ENCODE measurements at places on chromosomes 1 and 21. TPM values are rescaled to one million over a fixed set of nuclear protein-coding genes. Genes with fewer than 3 reads are reported as not detected.

DNA sequence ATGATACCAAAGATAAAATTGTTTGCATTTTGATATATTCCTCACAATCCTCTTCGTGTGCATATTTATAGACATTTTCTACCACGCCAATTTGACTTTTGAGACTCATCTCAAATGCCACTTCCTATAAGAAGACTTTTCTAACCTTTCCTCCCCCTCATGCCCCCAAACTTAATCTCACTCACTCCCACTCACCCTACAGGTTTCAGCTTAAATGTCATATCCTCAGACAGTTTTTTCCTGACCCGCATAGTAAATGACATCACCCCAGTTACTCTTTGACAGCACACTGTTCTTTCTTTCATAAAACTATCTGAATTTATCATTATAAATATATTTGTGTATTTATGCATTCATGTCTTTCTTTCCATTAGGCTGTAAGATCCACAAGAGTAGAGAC lies 29.6 kb upstream of the RGS8 start:
- no peak for DNase-seq

DNA sequence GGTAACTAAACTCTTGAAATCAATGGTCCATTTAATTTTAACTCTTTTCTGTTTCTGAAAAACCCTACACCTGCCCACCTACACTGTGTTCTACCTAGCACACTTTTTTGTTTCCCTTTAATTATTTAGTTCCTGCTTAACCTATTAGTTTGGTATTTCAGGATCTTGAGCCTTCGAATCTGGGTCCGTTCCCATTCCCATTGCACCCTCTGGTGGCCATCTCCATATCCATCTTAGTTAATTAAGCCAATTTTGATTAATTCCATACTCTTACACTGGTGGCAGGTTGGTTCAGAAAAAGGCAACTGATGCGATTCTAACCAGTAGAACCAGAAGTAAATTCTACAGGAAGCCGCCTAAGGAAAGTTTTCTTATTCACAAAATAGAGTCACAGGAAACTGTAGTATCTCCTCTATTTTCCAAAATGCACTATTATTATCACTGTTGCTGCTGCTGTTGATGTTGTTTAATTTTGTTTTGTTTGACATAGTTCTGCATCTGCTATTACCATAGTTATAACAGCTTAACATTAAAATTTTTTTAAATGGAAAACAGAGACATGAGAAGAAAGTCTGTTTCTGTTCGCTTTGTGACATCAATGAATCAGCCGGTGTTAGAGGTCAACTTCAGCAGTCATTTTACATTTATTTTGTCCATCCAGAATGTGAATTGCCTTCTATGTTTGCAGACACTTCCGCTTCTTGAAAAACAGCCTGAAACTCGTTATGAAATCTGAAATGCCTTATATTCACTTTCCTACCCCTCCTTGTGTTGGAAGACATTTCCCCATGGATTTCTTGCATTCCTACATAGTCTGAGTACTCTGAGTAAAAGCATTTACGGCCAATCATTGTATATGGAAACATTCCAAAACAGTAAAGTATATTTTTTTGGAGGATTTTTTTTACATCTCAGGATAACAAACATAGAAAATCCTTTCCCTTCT lies 115.5 kb upstream of the NCAM2 start:
- DNase-seq = no peak

GRCh38 chr1:48033495-48034045 lies 36.4 kb upstream of the TRABD2B start:
- DNase-seq = no peak

DNA sequence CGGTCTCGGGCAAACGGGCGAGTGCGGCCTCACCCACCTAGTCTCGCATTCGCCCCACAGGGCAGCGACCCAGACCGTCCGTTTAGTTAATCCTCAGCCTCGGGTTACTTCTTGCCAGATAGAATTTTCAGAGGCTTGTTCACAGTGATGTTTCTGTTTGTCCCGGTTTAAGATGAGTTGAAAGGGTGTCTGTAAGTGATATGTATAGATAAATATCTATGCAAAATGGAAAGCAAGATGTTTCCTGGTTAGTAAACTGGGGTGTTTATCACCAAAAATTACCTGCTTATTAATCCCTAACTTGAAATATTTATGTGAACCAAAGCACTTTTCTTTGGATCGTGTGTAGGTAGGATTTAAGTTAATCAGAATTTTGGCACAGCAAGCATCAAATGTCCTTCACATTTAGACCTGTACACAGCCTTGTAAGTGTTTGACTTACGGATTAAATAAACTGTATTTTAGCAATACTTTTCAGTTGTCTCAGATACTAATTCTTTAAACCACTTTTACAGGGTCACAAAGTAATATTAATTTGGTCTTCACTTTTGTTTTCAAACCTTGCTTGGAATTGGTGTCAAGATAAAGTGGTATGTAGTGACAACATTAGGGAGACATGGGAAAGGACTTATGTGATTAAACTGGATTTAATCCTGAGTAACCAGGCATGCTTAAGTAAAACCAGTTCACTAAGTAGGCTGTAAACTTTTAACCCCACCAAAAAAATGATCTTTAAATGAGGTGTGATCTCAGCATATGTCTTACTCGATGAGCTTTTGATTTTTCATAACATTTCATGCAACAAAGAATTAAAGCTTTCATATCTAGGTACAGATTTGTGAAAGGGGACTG lies 914 bp downstream of the ZNF326 start:
- DNase-seq = no peak

DNA sequence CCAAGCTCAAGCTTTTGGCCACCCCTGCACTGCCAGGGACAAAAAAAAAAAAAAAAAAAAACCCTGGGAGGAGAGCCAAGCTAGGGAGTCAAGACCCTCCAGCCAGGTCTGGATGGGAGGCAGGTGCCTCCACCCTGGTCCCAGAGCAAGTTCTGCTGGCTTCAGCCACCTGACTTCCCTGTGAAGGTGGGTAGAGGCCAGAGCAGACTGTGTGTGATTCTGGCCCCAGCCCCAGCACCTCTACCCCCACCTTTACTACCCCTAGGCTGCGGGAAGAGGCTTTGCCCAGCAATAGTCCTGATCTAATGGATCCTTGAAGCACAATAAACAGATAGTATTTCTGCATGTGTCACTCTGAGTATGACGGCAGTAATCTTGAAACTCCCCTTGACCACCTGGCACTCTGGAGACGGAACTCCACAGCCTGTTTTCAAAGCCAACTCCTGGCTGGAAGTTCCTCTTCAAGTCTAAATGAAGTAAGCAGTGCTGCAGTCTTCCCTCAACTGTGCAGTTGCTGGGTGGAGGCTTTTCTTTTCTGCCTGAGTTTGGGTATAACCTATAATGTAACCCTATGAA lies 9.8 kb downstream of the PDZK1IP1 start:
- DNase-seq = no peak

DNA sequence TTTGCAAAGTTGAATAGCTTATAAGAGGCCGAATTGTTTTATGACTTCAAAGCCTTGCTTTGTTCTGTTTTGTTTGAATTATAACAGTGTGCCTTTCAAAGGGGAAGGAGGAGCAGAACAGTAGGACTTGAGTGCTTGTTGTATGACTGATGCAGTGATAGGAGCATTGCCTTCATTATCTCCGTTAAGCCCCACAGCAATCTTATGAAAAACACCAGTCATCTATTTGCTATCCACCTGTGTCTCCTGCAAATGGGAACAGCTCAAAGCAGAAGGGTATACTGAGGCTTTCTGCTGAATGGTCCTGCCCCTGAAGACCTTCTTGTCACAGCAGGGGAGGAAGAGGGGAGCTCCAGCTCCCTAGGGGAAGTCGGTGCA lies 127.5 kb downstream of the RNF220 start:
- DNase-seq = no peak

DNA sequence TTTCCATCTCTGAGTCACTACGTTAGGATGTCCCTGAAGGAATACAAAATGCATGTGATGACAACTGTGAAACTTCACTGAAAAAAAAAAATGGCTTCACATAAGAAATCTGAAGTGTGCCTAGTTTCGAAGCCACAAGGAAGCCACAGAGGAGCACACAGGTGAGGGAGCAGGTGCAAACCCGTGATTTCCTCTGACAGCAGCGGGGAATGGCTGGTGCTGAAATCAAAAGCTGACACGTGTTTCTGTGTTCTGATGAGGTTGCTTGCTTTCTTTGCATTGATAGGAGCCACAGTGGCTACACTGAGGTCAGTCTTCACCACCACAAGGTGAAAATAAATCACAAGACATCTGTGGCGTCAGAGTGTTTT lies 105.7 kb upstream of the TLR5 start:
- DNase-seq = peak; percentile 54

- no peak for DNase-seq
Observed at GRCh38 chr1:234067581-234068337, 163.3 kb downstream of the SLC35F3 start.

GRCh38 chr1:229666585-229666984 lies 40.5 kb downstream of the URB2 start:
- DNase-seq = no peak

DNA sequence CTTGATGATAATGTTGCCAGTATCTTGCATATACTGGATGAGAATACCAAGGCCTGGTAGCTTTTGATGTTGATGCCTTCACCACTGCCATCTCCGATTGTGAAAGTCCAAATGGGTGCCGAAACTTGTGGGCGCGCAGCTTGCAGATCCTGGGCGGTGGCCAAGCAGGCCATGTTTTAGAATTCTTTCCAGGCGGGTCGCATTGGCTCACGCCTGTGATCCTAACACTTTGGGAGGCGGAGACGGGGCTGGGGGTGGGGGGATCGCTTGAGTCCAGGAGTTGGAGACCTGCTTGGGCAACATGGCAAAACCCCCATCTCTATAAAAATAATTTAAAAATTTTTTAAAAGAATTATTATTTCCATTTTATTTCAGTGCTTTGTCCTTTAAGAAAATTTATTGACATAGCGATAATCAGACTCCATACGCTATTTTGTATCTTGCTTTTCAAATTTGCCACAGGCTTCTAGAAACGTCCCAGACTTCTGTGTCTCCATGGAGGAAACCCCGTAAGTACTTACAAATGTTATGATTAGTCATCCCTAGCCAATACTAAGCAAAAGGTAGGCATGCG lies 592 bp upstream of the ZNF326 start:
- no peak for DNase-seq

- no peak for DNase-seq
Observed at GRCh38 chr1:2504949-2505272, 21.5 kb downstream of the PANK4 start.

DNA sequence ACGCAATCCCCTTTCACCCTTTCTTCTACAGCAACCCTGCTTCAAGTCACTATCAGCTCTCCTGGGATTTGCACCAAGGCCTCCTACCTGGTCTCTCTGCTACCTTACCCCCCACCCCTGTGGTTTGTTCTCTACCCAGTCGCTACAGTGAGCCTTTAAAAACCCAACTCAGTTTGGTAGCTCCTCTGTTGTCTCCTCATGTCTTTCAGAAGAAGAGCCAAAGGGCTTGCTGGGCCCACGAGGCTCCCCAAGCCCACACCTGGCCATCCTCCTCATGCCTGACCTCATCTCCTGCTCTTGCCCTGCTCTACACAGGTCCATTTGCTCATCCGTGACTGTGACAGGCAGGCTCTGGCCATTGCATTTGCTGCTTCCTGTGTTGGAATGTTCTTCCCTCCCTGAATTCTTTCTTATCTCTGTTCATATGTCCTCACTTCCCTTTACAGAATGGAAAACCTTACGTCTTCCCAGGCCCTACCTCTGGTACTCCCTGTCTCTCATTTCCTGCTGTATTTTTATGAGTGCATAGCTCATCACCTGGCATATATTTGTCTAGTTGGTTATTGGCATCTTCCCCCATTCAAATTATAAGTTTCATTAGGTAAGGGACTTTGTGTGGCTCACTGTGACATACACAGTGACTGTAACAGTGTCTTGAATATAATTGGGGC lies 3.3 kb downstream of the RGS16 start:
- DNase-seq = no peak

DNA sequence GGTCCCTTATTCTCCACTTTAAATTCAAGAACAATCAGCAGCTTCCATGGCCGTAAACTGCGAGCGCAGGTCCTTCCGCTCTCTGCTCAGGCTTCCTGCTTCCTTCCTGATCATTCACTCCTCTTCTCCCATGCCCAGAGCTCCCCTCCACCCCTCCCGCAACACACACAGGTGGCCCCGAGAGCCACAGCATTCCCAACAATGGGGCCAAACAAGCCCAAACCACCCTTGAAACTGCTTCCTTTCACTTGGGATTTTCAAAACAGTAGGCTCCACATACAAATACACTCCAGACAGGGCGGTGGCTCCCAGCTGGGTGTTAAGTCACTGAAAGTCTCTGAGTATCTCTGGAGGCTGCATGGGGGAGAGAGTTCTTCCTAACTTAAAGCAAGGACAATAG lies 11.4 kb downstream of the FAM89A start:
- DNase-seq = no peak

GRCh38 chr1:155219592-155220031 lies 11.1 kb downstream of the MTX1 start:
- peak; percentile 54 for DNase-seq

GRCh38 chr1:90706437-90707362 lies 10.4 kb downstream of the BARHL2 start:
- no peak for DNase-seq

GRCh38 chr1:181969902-181970301 lies 91.6 kb downstream of the ZNF648 start:
- no peak for DNase-seq

GRCh38 chr1:1292442-1292779 lies 12.2 kb downstream of the SCNN1D start:
- DNase-seq = no peak

GRCh38 chr1:10104834-10105233 lies 72.1 kb downstream of the UBE4B start:
- no peak for DNase-seq

DNA sequence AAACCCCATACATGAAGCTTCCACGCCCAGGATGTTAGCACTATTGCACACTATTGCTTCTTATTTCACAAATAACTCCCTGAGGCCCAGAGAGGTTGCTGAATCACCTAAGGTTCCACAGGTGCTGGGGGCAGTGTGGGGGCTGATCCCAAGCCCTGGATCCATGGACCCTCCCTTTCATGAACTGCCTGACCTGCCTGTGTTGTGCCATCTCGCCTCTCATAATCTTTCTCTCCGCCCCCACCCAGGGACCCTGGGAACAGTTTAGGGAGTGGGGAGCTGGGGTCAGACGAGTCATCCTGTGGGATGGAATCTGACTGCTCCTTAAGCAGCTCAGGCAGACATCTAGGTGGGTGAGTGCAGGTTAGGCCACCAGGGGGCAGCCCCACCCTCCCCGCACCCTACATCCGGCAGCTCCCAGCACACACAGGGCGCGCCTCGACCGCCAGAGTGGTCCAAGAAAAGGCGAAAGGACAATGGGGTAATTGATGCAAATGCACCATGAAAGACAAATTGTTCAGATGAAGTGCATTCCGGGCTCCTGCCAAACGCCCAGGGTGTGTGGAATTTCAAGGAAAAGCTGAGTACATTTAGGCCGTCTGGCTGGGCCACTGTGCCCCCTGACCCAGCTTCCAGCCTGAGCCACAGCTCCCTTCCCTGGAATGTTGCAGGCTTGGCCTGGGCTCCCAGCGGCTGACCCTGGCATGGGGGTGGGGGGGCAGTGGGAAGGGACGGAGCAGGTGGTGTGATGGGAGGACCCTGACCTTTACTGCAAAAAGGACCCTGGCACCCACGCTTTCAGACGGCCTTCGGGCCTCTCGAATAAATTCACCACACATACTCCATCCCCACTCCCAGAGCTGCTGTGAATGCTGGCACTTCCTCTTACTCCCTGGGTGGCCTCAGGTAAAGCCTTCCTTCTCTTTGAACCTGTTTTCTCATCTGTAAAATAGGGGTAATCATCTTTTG lies 20.8 kb downstream of the PHLDA3 start:
- peak; percentile 82 for DNase-seq

The OPTC gene
- total RNA-seq = not detected

The PGBD5 gene
- total RNA-seq = not detected

The PCAT6 gene
- not detected for total RNA-seq

The ARHGEF16 gene
- not detected for total RNA-seq

The C8B gene
- total RNA-seq = not detected

The TCHHL1 gene
- not detected for total RNA-seq

The OR6K6 gene
- total RNA-seq = not detected

The RGS4 gene
- total RNA-seq = not detected

The OR2L5 gene
- not detected for total RNA-seq

The UBASH3A gene
- total RNA-seq = 68.7 TPM

Measured in activated CD8-positive, alpha-beta T cell treated with anti-CD3 and anti-CD28 coated beads, Interleukin-2, amount 10 ng/mL, durations not matched to agents 7 days and 5 days (primary cell).